ENCODE measurements at places on chromosomes 5 and 9. TPM values are rescaled to one million over a fixed set of nuclear protein-coding genes. Genes with fewer than 3 reads are reported as not detected.

DNA sequence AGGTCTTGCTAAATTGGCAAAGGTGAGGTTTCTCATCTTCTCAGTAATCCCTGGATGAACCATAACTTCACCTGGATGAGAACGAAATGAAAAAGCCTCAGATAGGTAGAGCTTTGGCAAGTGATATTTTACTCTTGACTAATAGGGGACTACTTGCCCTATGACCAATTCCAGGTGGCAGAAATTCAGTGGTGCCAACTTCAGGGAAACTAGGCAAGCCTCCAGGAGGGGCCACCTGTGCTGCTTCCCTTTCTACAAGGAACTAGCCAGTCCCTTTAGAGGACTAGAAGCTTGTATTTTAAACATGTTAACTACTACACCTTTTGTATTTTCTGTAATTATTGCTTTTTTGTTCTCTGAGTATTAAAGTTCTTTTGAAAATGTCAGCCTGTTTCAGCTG is 169.0 kb upstream of the GRIA1 start:
- no peak for DNase-seq

HINT2 gene
- 12.8 TPM for total RNA-seq

TEX48 gene
- total RNA-seq, result not detected

CCDC171 gene
- 20.4 TPM for total RNA-seq

DNA sequence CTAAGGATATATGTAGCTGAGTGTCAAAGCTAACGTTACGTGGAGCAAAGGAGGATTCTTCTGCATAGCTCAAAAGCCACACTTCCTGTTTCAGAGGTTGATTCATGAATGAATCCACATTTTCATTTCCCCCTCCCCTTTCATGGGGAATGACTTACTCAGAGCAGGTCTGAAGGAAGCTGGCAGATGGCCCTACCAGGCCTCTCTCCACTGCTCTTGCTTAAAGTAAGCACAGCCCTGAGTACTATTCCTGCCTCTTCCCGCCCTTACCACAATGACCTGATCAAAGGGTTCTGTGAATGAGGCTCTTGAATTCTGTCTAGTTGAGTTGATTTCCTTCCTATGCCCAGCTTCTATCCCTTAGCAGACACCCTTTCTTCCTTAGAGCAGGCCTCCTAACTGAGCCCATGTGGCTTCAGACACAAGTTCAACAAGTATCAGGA is 6.3 kb downstream of the IGIP start:
- DNase-seq, result no peak

GRCh38 chr5:57249265-57249874 is 75.5 kb downstream of the GPBP1 start:
- no peak for DNase-seq

DNA sequence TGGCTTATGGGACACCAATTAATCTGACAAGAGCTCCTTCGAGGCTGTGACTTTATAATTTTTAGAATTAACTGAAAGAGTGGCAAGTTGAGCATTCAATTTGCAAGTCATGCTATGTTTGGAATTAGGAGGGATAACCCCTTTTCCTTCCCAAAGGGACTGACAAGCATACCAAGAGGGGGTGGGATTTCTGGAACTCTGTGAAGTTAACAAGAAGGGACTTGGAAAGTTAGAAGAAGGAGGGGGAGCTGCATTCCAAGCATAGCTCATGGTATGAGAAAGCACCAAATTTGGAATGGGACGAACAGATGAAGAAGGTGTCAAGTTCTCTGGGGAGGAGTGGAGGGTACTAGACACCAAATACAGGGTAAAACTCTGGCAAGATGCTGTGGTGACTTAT is 8.9 kb upstream of the PALM2AKAP2 start:
- no peak for DNase-seq

DNA sequence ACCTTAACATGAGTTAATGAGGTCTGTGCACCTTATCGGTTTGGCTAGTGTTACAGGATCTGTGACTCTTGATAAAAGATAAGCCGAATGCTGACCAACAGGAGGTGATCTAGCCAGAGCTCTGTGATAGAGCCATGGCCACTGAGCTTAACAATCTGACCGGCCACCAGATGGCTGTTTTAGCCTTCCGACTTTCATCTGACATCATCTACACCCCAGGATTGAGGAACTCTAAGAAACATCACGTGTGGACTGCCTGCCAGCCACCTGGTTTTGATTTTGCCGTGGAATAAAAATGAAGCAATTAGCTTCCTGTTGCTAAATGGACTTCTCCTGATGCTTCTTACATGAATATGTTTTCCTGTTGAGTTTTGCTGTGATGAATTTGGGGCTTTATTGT is 281.3 kb downstream of the CEMIP2 start:
- no peak for DNase-seq

GRCh38 chr9:125180876-125181275 is 8.7 kb downstream of the PPP6C start:
- no peak for DNase-seq

GRCh38 chr9:5510360-5510931 is at the start of gene PDCD1LG2:
Gene PDCD1LG2, plus strand, starts transcription at chr9:5510531. Its CDS starts 12,016 bp downstream, at chr9:5522547.
- no peak for DNase-seq

GRCh38 chr5:50697739-50698138 is 31.3 kb downstream of the PARP8 start:
- DNase-seq, result no peak

GRCh38 chr9:70468291-70468690 is 53.8 kb upstream of the KLF9 start:
- no peak for DNase-seq

- peak; percentile 42 for DNase-seq
Observed at GRCh38 chr9:5630081-5630507, 1.2 kb downstream of the RIC1 start.

DNAJB5 gene
- 15.3 TPM for total RNA-seq

GRCh38 chr5:66898241-66898995 is 298.2 kb downstream of the CD180 start:
- no peak for DNase-seq

DNA sequence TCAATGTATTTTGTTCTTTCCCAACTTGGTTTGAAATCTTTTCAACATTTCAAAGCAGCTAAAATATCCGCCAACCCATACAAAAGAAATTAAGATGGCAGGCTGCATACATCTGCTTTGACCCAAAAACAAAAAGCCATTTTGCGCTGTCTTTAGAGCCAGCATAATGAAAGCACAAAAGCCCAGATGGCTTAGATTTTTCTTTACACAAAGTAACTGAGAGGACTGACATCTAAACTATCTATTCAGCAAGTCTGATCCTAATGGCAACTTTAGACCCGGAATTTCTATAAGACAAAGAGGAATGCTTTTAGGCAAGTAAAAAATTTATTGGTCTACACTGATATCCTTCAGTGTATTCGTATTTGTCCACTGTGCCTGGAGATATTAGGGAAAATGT is 86.3 kb downstream of the MYO10 start:
- DNase-seq, result no peak

Measured in urinary bladder (tissue), 4 donors.